Hepatocyte (in vitro differentiated cells): ENCODE measurements at places on chromosomes 7 and 10. TPM values are rescaled to one million over a fixed set of nuclear protein-coding genes. Genes with fewer than 3 reads are reported as not detected.

MBL2 gene
- total RNA-seq, result 0.64 and 1.1 TPM in 2 replicates

ANKRD7 gene
- 0.10 TPM in 1 of 2 replicates, not detected in the other for total RNA-seq

DNA sequence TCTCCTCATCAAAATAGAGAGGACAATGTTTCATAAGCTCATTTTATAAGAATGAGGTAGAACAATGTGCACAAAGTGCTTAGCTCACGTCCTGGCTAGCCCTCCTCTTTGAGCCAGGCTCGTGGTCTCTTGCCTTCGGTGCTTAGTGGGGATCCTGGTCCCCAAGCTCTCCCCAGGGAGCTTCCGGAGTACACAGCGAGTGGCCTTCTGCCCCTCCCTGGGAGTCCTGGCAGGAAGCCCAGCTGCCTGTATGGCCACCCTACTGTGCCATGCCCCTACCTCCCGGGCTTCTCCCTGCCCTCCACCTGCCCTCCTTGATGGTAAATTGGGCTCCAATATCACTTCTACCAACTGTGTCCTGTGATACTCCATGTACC, 868 bp downstream of the MYO1G start:
- no peaks in the 10 kb centered on the region for H3K27me3 ChIP-seq
- H3K4me1 ChIP-seq, result no peaks in the 10 kb centered on the region
- no peak overlapping the region for H3K27ac ChIP-seq
- no peaks in the 10 kb centered on the region for H3K36me3 ChIP-seq
- DNase-seq, result no peak

DNA sequence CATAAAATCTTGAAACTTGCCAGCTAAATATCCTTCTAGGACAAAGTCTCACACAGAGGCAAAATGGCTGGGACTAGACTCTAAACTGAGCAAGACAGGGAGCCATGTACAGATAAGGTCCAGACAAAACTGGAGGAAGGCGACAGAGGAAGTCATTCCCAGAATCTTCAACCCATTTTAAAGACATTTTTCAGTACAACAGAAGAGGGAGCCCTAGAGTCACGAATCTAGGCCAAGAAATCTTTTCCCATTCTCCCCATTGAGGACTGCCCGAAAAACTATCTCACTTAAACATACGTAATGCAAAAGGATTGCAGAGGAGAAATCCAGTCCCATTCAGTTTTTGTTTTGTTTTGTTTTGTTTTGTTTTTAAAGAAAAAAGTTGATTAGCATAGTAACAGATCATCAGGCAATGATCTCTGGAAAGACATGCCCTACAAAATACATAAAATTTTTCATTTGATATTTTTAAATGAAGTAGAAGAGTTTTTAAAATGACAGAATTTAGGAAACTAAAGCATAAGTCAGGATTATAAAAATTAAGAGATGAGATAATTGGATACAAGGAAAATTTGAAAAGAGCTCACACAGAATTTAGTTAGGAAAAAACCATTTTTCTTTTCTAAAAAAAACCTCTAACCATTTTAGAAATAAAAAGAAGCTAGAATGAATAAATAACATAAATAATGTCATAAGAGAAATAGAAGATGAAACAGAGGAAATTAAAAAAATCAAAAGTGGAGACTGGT, 16.9 kb upstream of the PRF1 start:
- H3K27ac ChIP-seq, result no peak overlapping the region
- no peak overlapping the region for H3K4me3 ChIP-seq
- no peaks in the 10 kb centered on the region for H3K4me1 ChIP-seq
